Pons (tissue), 1 donor: ENCODE measurements at places on chromosomes 2 and 18.

- no peak for DNase-seq
Measured at GRCh38 chr2:42848265-42848664, 55.9 kb upstream of the HAAO start.

DNA sequence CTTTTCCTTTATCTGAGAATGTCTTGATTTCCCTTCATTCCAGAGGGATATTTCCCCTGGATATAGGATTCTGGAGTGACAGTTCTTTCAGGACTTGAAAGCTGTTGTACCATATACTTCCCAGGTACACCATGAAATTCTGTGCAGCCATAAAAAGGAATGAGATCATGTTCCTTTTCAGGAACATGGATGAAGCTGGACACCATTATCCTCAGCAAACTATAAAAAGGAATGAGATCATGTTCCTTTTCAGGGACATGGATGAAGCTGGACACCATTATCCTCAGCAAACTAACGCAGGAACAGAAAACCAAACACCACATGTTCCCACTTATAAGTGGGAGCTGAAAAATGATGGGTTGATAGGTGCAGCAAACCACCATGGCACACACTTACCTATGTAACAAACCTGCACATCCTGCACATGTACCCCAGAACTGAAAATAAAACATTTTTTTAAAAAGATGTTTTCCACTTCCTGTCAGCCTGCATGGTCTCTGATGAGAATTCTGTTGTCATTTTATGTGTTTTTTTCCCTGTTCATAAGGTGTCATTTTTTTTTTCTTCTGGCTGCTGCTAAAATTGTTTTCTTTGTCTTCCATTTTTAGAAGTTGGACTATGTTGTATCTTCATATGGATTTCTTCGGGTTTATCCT, 133.3 kb downstream of the DNAH6 start:
- DNase-seq: no peak

DNA sequence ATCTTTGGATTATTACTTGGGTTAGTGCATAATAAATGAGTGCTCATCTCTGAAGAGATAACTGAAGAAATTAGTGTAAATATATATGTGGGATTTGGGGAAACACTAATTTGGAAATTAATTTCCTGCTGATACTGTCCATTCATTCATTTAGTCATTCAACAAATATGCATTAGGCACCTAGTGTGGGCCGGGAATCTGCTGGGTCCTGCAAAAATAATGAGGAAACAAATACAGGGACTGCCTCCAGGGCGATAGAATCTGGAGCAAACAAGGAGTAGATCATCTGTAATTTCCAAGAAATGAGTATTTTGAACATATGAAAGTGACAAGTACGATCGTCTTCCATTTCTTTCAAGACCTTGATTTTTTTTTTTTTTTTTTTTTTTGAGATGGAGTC, 203.7 kb upstream of the LYPD1 start:
- DNase-seq: no peak

GRCh38 chr18:63788447-63789096, 13.4 kb downstream of the SERPINB7 start:
- DNase-seq: no peak

- no peak for DNase-seq
Measured at GRCh38 chr18:57801325-57801724, 1.8 kb downstream of the ATP8B1 start.

- DNase-seq: no peak
Measured at GRCh38 chr2:60504049-60504448, 49.4 kb downstream of the BCL11A start.

DNA sequence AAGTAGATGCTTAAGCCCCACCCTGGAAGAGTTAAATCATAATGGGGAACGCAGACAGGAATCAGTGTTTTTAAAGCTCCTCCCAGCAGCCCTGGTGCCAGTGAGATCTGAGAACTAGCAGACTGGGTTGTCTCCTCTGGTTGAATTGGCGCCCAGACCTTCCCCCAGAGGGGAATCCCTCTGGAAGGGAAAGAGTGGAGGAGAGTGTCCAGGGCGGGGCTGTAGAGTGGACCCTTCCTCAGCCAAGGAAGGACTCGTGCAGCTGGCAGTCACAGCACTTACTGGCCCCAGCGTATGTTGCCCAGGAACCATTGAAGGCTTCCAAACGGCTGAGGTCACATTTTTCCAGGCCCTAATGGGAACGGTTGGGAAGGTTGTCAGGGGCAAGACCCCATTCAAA, 62.5 kb downstream of the TGOLN2 start:
- no peak for DNase-seq

- no peak for DNase-seq
Measured at GRCh38 chr2:160465002-160465401, 28.6 kb downstream of the RBMS1 start.

DNA sequence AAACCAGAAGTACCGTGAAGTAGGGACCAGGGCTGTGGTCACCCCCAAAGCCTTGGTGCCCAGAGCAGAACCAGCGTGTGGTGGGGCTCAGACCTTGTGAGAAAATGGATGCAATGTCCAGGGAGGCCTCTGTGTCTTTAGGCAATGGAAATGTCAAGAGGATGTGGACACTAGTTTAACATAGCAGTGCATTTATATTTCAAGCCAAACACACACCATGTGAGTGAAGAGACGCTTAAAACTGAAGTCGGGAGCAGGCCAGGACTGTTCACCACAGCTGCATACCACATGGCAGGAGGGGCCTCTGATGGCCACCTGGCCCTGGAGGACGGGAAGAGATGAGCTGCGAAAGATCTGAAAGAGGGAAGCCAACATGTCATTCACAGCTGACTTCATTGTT, 87.3 kb upstream of the LDLRAD4 start:
- DNase-seq: no peak

DNA sequence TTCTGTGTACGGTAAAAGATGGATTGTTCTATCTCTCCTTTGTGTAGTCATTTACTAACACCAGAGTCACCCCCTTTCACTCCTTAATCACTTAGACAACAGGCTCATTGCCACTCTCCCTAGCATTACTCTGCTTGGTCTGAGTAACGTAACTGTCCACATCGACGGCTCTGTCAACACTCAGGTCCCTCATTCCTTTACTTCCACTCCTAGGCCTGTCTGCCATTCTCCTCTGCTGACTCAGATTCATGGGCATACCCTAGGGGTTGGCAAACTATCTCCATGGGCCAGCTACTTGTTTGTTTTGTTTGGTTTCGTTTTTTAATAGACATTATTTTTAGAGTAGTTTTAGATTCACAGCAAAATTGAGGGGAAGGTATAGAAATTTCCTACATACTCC, 243.9 kb downstream of the NR4A2 start:
- no peak for DNase-seq

DNA sequence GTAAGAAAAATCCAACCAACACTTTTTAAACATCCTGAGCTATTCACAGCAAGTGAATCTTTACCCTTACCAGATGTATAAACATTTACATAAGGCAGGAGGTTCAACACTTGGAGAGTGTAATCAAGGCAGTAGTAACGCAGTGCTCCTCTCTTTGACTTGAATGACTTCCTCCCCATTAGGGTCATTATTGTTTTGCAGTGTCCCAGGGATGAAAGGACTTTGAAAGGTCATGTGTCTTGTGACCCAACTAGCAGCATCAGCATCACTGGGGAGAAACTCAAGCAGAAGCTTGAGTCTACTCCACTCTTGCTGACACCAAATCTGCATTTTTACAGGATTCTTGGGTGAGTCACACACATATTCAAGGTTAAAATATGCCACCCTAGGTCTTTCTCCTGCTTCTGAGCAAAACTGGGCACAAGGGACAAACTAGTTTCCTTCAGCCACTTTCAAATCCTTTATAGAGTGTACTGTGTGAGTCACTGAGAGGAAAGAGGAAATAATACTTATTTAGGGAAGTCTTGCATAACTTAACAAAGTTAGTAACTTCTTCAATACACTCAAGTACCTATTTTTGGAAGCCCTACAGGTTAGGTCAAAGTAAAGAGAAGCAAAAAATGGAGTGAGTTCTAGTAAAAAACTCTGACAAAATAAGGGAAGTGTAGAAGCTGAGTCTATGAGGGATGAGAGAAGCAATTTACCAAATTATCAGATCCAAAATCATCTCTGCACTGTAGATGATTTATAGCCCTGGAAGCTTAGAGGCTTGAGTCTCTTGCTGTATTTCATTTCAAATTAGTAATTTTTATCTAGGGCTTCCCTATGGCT, 51.0 kb upstream of the EML4 start:
- DNase-seq: peak; percentile 83

GRCh38 chr18:32920796-32921787, 148.3 kb upstream of the KLHL14 start:
- no peak for DNase-seq

GRCh38 chr2:234723400-234723799, 226.5 kb upstream of the ARL4C start:
- DNase-seq: no peak

- no peak for DNase-seq
Measured at GRCh38 chr2:112712903-112713584, 7.8 kb upstream of the NT5DC4 start.

DNA sequence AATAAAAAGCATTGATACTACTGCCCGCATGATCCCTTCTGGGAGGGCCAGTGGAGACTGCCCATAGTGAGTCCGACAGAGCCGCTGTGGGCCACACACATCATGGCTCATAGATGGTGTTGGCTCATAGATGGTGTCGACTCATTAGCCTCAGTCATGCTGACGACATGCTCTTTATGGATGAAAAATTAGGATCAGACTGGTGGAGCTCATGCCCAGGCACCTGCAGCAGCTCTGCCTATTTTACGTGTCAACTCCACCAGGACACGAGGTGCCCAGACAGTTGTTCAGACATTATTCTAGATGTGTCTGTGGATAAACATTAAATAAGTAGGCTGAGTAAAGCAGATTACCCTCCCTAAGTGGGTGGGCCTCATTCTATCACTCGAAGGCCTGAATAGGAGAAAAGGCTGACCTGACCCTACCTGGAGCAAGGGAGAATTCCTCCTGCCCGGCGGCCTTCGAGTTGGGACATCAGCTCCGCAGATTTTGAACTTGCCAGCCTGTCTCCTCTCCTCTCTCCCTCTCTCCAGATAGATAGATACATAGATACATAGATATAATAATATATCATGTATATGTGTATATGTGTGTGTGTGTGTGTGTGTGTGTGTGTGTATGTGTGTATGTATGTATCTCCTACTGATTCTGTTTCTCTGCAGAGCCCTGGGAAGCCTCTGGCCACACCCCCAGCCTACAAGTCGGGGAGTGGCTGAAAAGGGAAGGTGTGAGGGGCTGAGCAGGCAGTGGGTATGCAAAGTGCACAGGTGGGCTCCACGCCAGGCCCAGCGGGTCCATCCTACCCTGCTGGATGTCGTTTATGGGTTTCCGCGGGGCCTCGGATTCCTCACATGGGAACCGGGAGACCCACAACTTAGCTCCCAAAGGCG, 13.6 kb upstream of the TEX51 start:
- no peak for DNase-seq

- no peak for DNase-seq
Measured at GRCh38 chr2:33476793-33477190, 343 bp downstream of the RASGRP3 start.

GRCh38 chr2:20227894-20228505, 3.1 kb upstream of the SDC1 start:
- DNase-seq: no peak

GRCh38 chr2:241274127-241274526, 41.3 kb downstream of the HDLBP start:
- no peak for DNase-seq

DNA sequence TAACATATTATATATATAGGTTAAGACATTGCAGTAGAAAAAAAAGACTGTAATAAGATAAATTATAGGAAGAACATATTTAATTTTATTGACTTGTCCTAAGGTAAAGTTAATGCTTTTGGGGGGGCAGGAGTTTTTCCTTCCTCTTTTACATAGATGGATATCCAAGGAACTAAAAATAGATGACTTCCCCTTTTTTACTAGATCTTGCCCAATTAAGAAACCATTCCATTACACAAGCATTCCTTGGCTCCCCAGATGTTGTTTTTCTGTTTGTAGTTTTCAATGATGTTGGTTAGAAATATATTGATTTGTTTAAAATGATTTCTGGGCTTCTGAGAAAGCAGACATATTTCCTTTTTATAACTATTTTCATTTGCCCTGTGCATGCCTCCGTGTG, 22.4 kb upstream of the PMAIP1 start:
- DNase-seq: peak; percentile 72

- DNase-seq: no peak
Measured at GRCh38 chr2:241724975-241725870, 9.2 kb upstream of the D2HGDH start.

GRCh38 chr2:137031731-137032130, 266.4 kb downstream of the THSD7B start:
- no peak for DNase-seq

DNA sequence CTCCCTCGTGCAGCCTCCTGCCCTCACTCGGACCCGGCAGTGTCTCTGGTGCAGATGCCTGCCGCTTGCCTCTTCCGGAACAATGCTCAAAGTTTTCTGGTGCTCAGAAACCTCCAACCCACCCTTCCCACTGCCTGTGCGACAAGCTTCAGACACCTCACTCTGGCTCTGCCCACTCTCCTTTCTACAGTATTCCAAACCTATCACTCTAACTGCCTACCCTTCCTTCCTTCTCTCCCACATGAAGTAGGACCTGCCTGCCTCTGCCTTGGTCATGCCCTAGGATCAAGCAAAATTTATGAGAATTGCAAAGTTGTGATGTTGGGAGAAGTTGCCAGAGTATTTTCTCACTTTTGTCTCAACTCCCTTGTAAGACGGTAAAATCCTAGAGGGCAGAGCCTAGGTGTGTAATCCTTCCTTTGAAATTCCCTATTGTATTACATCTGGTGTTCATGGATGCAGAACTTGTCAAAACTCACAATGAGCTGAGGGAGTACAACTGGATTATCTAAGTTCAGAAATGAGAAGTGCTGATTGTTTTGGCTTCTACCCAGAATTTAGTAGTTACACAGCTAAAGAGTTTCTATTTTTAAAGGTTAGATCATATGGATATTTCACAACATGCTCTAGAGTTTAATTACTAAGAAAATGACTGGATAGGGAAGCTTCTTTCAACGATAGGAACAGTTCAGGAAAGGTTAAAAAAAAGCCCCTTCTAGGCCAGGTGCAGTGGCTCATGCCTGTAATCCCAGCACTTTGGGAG, 7.2 kb downstream of the NPC1 start:
- no peak for DNase-seq

GRCh38 chr2:199743415-199744120, 107.4 kb downstream of the FTCDNL1 start:
- no peak for DNase-seq

GRCh38 chr2:46967990-46968647, 52.5 kb upstream of the MCFD2 start:
- peak; percentile 83 for DNase-seq

- DNase-seq: no peak
Measured at GRCh38 chr2:198890490-198890889, 567.2 kb downstream of the SATB2 start.

GRCh38 chr2:111226876-111227700, 106.4 kb downstream of the BCL2L11 start:
- DNase-seq: no peak

DNA sequence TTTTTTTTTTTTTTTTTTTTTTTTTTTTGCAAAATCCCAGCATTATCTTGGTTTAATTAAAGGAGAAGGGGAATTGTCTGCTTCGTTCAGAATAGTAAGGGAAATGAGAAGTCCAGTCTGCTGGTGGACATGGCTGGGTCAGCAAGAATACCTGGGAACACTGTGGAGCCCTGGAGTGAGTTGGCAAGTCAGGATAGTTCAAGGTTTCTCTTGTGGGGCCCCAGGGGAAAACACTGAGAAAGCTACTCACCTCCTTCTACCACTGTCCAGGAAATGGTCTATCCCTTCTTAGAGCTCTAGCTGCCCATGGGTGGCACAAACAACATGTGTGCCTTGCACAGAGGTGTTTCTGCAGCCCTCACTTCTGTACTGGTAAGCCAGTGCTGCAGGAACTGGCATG, 169.1 kb upstream of the SIX2 start:
- no peak for DNase-seq
